ENCODE measurements at places on chromosomes 3 and 15.

GRCh38 chr3:98531622-98532274 is at the start of gene GPR15:
Gene GPR15 (plus strand): TSS chr3:98531978. CDS start chr3:98532034, 56 bp downstream.
- DNase-seq: no peak

DNA sequence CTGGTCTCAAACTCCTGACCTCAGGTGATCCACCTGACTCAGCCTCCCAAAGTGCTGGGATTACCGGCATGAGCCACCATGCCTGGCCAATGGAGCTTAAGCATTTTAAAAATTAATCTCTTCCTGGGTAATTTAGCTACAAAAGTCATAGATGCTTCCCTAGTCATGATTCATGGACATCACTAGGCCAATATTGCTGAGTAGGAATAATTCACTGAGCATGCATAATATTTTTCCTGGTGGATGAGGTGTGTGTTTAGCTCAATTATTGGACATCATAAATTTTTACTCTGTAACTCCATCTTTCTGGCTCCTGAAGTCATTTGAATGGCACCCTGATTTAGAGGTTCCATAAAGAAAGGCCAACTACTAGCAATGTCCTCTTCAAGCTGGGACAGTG is 512.9 kb upstream of the AGTR1 start:
- DNase-seq: no peak

- no peak for DNase-seq
Observed at GRCh38 chr3:21328711-21329390, 422.2 kb downstream of the ZNF385D start.

DNA sequence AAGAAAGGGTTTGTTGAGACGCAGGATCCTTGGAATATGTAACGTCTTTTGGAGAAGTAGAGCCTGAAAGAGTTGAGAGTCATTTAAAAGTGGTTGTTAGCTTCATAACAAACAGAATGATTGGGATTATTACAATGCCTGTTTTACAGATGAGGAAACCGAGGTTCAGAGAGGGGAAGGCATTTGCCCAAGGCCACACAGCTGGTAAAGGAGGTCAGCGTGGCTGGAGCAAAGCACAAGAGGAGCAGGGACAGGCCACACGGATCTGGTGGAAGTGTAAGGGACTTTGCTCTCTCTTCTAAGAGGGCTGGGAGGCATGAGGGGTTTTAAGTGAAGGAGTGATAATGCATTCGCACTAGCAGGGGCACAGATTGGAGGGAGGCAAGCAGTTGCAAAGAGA is 6.2 kb upstream of the OXTR start:
- DNase-seq: no peak

DNA sequence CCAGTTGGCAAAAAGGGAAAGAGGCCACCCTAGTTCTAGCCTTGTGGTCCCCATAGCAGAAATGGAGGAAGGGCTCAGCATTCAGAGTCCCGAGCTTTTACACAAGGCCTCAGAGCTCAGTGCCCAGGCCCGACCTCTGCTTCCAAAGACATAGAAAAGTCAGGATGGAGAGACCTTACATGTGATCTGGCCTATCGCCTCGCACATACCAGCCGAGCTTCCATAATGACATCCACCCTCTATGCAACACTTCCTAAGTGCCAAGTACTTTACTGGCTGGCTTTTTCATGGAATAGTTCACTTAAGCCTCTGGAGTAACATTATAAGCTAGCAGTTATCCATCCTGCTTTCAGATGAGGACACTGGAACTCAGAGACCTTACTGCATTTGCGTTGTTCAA is 275.9 kb downstream of the FAM43A start:
- DNase-seq: no peak
